ENCODE measurements at places on chromosomes 2 and 18. TPM values are rescaled to one million over a fixed set of nuclear protein-coding genes. Genes with fewer than 3 reads are reported as not detected.

Gene SP100
- 43.8 TPM for total RNA-seq

Gene IL36G
- 0.80 TPM for total RNA-seq

Gene POMC
- total RNA-seq: 0.34 TPM

Gene CFC1
- not detected for total RNA-seq

Gene LPIN1
- 13.5 TPM for total RNA-seq

Data from Daoy (cell line).